Peyer's patch (tissue), 4 donors: ENCODE measurements at places on chromosomes 13 and 19.

DNA sequence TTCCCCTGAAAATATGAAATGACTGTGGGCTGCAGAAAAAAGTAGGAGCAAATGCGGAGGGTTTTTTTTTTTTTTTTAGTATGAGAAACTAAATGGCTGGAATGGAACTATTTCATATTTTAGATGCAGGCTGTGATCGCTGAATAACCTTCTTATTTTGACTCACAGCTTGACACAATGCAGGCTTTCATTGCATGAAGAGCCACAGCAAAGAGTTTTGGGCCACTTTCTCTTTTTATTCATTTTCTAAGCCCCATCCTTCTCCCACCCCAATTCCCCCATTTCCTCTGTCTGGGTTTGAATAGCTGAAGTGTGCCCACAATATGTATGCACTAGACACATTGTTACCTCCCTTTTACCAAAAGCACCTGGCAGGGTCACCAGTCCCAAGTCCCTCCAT lies 125.9 kb downstream of the COG6 start:
- no peak for DNase-seq

GRCh38 chr19:13122980-13123957 lies 5.2 kb downstream of the NACC1 start:
- DNase-seq, result no peak

DNA sequence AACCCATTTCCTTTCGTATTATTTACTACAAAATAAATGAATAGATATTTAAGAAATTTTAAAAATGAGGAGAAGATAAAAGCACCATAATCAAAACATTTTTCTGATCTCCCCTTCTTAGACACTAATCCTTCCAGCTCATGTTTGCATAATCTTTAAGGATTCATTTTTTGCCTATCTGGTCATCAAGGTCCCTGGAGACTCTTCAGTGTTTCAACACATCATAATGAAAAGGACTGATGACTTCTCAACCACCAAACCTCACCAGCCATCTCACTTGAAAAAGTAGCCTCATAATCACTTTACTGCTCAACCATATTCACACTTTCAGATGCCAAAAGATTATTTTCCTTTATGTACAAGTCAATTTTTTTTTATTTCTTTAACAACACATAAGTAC lies 80.1 kb downstream of the DCLK1 start:
- no peak for DNase-seq

DNA sequence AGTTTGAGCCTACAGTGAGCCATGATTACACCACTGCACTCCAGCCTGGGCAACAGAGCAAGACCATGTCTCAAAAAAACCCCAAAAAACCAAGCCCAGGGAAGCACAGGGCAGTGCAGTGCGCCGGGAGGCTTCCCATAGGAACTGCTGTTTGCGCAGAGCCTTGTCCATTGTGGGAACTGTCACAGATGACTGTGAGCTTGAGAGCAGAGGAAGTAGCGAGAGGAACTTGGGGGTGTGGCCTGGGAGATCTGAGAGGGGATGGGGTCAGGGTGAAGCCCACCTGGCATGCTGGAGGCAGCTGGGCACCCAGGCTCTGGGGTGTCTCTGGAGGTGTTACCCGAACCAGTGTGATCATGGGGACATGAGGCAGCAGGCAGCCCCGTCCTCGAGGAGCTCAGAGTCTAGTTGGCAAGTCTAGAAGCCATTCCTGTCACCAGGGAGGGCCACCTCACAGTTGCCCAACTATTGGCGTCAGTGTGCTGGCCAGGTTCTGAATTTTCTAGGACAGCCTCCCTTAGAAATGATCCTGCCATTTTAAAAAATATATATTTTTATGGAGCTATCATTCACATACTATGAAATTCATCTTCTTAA lies 10.4 kb downstream of the KDM4B start:
- no peak for DNase-seq

- DNase-seq, result no peak
Observed at GRCh38 chr13:43924549-43925245, 45.0 kb downstream of the LACC1 start.

DNA sequence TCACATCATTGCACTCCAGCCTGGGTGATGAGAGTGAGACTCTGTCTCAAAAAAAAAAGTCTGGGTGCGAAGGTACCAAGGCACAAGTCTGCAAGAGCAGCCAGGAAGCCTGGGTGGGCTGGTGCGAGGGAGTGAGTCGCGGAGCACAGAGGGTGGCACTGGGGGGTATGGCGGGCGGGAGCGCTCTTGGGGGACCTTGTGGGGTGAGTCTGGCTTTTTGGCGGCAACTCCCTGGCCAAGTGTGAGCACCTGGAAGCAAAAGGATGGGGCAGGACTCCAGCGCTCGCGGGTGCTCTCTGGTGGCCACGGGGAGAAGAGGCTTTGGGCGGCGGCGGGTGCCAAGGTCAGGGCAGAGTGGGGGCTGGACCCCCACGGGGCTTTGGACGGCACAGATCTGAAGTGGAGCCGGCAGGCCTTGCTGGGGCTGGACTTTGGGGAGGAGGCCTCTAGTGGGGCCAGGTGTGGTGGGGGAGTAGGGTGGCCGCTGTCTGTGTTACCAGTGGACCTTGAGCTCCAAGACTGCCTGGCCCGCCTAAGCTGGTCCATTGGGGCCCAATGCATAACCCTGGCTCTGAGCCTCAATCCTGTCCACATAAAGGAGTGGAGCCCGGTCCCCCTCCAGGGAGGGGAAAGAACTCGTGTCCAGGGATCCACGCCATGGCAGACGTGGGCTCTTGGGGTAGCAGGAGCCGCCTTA lies 1.6 kb downstream of the P2RY11 start:
- peak; percentile 76 for DNase-seq

DNA sequence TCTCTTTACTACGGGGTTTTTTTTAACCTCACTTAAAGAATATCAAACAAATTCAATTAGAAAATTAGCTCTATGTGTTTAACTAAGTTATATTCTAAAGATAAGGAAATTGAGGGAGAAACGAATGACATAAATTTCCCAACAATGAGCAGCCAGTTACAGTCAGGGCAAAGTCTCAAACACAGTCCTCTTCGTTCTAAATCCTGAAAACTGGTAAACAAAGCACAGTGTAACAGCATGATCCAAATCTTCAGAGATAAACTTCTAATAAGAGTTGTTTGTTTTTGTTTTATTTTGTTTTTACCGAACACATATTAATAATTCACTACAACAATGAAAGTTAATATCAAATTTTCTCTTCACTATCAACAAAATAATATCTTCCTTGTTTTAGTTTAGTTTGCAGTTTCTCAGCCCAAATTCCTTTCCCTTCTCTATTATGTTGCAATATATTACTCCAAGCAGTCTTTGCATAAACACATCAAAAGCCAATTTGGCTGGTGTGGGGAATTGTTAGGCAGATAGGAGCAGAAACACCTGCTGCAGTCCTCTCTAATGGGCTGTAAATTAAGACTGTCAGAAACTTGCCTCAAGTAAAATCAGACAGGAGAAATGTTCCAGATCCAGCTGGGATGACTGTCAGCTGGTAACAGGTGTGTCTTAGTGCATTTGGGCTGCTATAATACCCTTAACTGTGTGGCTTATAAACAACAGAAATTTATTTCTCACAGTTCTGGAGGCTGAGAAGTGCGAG lies 106.5 kb upstream of the SGCG start:
- DNase-seq, result no peak

- no peak for DNase-seq
Observed at GRCh38 chr13:32284927-32285632, 30.1 kb downstream of the ZAR1L start.

DNA sequence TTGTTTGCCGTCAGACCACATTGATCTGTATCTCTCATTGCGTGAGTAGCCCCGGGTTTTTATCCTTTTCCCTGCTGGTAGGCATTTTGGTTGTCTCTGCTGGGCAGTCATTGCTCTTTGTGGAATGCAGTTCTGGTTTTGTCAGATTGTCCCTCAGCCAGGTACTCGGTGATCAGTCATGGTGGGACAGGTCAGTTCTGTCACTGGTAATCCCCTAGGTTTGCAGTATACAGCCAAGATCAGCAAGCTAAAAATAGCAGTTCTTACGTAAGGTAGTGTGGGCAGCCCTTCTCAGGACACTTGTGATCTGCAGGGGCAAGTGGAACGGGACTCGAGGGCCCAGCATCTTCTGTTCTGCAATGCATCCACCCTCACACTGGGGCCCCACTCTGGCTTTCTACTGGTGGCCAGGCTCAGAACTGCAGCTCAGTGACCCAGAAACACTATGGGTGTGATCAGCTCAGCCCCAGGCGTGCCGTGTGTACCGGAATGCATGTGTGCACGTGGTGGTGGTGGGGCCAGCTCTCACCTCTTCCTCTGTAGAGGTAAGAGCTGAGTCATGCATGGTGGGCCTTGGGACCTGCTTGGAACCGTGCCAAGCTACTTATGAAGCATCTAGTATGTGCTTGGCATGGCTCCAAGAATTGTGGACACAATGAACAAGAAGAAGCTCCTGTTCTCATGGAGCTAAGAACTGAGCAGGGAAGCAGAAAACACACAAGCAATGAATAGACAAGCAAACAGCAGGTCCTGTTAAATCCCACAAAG lies 6.3 kb downstream of the PLEKHF1 start:
- peak; percentile 94 for DNase-seq

GRCh38 chr19:54426291-54426931 lies 11.1 kb downstream of the TTYH1 start:
- no peak for DNase-seq

GRCh38 chr13:100566543-100566942 lies 22.0 kb downstream of the GGACT start:
- DNase-seq, result no peak

GRCh38 chr13:97141564-97142005 lies 80.5 kb upstream of the MBNL2 start:
- DNase-seq, result peak; percentile 73

DNA sequence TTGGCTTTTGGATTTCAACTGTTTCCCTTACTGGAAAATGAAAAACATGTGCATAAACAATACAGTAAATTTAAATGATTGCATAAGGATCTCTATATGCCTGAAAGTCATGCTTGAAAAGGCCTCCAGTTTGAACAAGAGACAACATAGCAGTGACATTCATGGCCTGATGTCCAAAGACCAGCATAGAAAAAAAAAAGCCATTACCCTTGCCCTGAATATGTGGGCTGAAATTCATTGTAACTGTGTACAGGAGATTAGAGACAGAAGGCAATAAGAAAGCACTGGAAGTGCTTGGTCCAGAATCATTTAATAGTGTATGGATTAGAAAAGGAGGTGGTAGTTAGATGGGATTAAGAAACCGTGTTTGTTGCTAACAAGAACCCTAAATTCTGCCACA lies 15.4 kb downstream of the MIR17HG start:
- DNase-seq, result no peak

GRCh38 chr13:105821337-105821736 lies 714.1 kb downstream of the EFNB2 start:
- no peak for DNase-seq

- no peak for DNase-seq
Observed at GRCh38 chr19:5933391-5934068, 19.5 kb downstream of the CAPS start.

- DNase-seq, result no peak
Observed at GRCh38 chr19:14054721-14055120, 7.2 kb downstream of the PALM3 start.

DNA sequence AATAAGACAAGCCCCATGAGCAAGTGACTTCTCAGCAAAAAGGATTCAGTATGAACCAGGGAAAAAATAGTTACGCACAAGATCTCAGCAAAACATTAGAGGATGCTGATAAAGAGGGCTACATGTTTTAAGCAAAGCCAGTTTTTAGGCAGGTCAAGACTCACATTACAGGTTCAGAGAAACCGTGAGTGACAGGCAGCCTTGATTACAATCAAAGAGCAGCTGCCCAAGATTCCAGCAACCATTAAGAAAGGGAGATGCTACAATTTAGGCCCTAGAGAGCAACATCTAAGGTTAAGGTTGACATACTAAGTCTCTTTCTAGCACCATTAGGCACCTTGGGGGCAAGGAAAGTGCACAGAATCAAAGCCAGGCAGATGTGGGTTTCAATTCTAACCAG lies 2.8 kb upstream of the SLC7A1 start:
- DNase-seq, result no peak

GRCh38 chr19:47047763-47048405 lies 540 bp downstream of the TMEM160 start:
- DNase-seq, result peak; percentile 87

DNA sequence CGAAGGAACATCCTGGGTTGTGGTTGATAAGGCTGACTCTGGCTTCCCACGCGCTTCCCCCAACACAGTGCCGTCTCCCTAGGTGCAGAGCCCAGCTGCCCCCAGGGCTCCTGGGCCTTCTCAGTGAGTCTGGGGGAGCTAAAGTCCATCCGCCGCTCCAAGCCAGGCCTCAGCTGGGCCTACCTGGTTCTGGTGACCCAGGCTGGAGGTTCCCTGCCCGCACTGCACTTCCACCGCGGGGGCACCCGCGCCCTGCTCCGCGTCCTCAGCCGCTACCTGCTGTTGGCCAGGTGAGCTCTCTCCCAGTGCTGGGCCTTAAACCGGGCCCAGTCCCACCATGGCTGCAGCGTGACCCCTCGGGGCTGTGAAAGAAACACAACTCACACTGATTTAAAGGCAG lies 3.7 kb downstream of the TBC1D17 start:
- DNase-seq, result no peak

DNA sequence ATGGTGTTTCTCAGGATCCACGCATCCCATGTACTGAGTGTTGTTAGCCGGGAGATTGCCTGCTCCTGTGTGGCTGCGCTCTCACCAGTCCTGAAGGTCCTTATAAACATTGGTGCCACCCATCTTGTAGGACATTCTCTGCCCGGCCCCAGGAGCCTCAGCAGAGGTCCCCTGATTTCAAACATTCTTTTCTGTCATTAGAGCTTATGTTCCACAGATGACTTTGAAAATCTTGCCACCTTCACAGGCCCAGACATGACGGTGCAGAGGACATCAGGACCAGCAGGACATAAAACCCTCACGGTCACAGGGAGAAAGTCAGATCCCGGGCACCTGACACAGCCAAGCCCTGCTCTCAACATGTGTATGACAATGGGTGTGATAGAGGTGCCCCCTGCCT lies 33.2 kb upstream of the PEPD start:
- DNase-seq, result no peak

GRCh38 chr13:50679321-50679720 lies 164.2 kb downstream of the DLEU7 start:
- DNase-seq, result no peak

DNA sequence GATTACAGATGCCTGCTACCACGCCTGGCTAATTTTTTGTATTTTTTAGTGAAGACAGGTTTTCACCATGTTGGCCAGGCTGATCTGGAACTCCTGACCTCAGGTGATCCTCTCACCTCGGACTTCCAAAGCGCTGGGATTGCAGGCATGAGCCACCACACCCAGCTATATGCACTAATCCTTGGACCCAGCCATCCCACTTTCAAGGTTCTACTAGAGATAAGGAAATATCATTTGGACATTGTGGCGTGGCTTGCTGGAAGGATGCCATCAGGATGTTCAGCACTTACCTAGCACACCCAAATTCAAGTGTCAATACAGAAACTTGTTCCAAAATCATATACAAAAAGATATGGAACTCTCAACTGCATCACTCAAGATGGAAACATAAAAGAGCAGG lies 136.4 kb downstream of the ABCC4 start:
- DNase-seq, result peak; percentile 54
